ENCODE measurements at places on chromosomes 1 and 21.

- H3K27ac ChIP-seq: no peak overlapping the region
- H3K4me3 ChIP-seq: no peak overlapping the region
- no peaks in the 10 kb centered on the region for H3K36me3 ChIP-seq
- peaks cover 24% of the 10 kb centered on the region for H3K27me3 ChIP-seq
- H3K4me1 ChIP-seq: no peaks in the 10 kb centered on the region
- ATAC-seq: no peak
These were observed 256.4 kb downstream of the PRDM2 start for GRCh38 chr1:13956393-13956792.

GRCh38 chr21:45554477-45555175 lies 12.4 kb upstream of the SLC19A1 start:
- peak; percentile 77 for ATAC-seq
- peaks cover 3% of the 10 kb centered on the region for H3K27me3 ChIP-seq
- no peaks in the 10 kb centered on the region for H3K36me3 ChIP-seq
- H3K4me3 ChIP-seq: peak overlapping the region; percentile 98

GRCh38 chr1:245389873-245390272 lies 235.1 kb downstream of the KIF26B start:
- no peak overlapping the region for H3K27ac ChIP-seq
- H3K27me3 ChIP-seq: no peaks in the 10 kb centered on the region
- no peaks in the 10 kb centered on the region for H3K36me3 ChIP-seq
- no peak for ATAC-seq

DNA sequence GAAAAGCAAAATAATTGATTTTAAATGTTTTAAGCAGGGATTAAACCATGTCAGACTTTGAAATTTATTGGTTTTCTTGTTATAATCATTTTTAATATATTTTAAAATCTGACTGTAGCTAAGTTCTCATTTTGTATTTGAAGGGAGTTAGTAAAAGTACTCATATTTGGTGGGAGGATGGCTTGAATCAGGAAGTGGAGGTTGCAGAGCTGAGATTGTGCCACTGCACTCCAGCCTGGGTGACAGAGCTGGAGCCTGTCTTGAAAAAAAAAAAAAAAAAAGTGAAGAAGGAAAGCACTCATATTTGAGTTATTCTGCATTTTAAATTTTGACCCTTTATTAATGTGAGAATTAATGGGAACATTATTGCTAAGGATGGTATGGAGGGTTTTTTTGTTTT lies 106.0 kb downstream of the RABGAP1L start:
- H3K36me3 ChIP-seq: peaks cover 9% of the 10 kb centered on the region
- no peak for ATAC-seq
- H3K27me3 ChIP-seq: no peaks in the 10 kb centered on the region
- H3K4me1 ChIP-seq: no peaks in the 10 kb centered on the region
- no peak overlapping the region for H3K4me3 ChIP-seq
- no peak overlapping the region for H3K27ac ChIP-seq

DNA sequence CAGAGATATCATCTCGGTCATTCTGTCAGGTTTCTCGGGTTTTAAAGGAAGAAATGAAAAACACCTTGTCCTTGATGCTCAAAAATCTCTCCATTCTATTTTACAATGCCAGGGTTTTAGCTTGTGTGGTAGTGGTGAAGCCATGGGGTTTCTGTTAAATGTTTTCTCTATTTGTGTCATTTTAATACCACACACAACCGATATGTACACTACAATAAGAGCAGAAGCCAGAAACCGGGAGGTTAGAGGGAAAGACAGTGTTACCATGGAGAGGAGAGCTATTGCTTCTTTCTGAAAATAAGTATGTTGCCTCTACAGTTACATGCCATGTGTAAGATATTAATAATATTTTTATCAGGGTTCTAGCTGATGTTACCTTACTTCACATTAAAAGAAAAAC lies 2.8 kb downstream of the SLC35D1 start:
- H3K27ac ChIP-seq: no peak overlapping the region
- H3K4me1 ChIP-seq: peaks cover 20% of the 10 kb centered on the region
- ATAC-seq: no peak
- peaks cover 25% of the 10 kb centered on the region for H3K36me3 ChIP-seq
- H3K4me3 ChIP-seq: no peak overlapping the region

GRCh38 chr1:236516929-236517704 lies 6.7 kb upstream of the LGALS8 start:
- H3K27me3 ChIP-seq: no peaks in the 10 kb centered on the region
- no peak for ATAC-seq
- no peak overlapping the region for H3K27ac ChIP-seq
- no peaks in the 10 kb centered on the region for H3K4me1 ChIP-seq
- no peak overlapping the region for H3K4me3 ChIP-seq

DNA sequence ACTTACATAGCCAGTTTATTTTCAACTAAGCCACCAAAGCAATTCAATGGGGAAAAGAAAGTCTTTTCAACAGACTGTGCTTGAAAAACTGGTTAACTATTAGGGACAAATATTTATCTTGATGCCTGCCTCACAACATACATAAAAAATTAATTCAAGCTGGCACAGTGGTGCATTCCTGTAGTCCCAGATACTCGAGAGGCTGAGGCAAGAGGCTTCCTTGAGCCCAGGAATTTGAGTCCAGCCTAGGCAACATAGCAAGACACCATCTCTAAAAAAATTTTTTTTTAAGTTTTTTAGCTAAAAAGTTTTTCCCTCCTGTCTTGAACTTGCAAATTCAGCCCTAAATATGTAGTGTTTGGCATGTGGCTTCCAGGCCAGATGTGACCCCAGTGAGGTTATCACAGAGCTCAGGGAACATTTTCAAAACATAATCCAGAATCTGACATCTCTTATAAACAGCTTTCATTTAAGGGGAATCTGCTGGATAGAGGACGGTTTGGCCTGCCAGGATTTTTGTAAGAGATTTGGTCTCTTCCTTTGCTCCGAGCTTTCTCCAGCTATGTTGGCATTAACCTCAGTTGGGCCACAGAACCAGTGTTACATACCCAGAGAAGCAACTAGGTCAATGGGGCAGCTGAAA lies 46.4 kb downstream of the COL6A1 start:
- no peak for ATAC-seq
- H3K36me3 ChIP-seq: no peaks in the 10 kb centered on the region
- H3K27me3 ChIP-seq: peaks cover 9% of the 10 kb centered on the region
- H3K4me3 ChIP-seq: no peak overlapping the region
- no peaks in the 10 kb centered on the region for H3K4me1 ChIP-seq

DNA sequence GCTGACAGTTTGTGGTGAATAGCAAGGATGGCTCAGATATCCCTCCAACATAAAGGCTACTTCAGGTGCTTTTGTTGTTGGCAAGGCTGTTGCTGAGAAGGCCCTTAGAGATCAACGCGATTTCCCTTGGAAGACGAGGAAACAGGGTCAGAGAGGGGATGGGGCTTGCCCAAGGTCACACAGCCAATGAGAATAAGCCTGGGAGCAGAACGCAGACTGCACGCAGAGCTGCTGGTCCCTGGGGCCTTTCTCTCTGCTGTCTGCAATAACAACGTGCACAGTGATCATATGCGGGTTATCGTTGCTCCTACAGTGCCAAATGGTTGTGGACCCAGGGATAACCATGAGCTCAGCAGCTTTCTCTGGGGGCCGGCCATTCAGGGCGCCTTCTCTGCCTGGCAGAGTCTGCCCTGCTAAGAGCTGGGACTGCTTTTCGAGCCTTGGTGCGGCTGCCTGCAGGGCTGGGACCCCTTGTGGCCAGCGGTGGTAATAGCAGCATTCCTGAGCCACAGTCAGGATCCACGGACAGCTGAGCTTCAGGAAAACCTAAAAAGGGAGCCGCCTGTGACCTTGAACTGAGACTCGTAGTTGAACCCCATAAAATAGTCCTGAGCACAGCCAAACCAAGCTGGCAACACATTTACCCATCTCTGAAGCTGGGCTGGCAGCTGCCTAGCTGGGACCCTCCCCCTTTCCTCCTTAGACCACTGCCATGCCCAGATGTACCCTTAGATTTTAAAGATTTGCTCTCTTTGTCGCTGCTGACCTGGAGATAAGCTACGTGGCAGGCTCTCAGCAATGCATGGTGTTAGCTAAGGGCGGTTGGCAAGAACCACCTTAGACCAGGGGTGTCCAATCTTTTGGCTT lies 39.8 kb downstream of the HTR6 start:
- H3K27me3 ChIP-seq: no peaks in the 10 kb centered on the region
- no peak overlapping the region for H3K27ac ChIP-seq
- no peak overlapping the region for H3K4me3 ChIP-seq

DNA sequence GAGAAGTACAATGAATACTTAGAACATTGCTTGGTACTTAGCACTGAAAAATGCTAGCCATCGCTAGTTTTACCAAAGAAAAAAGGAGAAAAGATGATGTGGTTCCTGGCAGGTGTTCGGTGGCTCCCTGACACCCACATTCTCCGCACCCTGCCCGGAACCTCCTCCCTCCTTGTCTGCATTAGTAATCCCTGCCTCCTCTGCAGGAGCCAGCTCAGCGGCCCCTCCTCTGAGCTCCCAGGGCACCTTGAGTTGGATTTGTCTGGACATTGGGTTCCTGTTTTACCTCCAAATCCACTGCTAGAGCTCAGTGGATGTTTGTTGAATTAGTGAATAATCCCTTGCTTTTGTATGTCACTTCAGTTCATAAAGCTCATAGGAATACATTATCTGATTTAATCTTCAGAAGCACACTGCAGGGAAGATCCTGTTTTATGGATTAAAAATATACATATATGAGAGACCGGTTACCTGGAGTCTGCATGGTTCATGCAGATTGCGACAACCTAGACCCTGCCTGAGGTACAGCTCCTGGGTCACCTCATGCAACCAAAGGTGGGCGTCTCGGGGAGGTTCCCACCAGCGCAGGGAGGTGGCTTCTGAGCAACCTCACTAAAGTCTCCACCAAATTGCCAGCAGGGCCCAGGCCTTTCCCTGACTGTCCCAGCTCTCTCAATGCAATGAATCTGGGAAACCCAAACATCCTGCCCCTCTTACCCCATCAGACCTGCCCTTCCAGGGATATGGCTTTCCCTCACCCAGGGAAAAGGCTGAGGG lies 24.2 kb downstream of the PCAT6 start:
- no peaks in the 10 kb centered on the region for H3K36me3 ChIP-seq
- no peak overlapping the region for H3K4me3 ChIP-seq
- peak; percentile 12 for ATAC-seq
- peak overlapping the region; percentile 61 for H3K27ac ChIP-seq

- ATAC-seq: no peak
- no peak overlapping the region for H3K4me3 ChIP-seq
- no peak overlapping the region for H3K27ac ChIP-seq
- H3K27me3 ChIP-seq: peaks cover 10% of the 10 kb centered on the region
- no peaks in the 10 kb centered on the region for H3K4me1 ChIP-seq
These were observed 14.0 kb upstream of the LIN9 start for GRCh38 chr1:226322986-226323385.

DNA sequence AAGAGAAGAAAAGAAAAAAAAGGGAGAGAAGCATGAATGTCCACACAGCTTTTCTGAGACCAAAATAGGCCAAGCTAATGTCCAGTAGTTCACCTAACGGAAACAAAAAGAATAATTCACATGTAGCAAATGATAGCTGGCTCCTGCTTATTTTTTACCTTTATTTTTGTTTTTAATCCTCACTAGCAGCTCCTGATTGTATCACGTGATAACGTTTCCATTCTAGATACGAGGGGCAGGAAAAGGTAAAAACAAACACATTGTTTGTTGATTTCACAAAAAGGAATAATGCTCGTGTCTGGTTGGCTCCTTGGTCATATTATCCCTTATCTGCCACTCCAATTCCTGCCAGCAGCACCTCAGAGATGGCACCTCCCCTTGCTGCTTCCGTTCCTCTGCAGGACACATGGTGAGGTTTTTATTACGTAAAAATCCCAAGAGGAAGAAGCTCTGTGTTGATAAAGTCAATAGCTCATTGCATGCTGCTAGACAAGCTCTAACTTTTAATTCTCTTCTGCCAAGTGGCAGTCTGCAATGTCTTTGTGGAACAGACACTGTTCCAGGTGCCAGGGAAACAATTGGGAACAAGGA lies 201.7 kb downstream of the CRB1 start:
- H3K27me3 ChIP-seq: peaks cover 13% of the 10 kb centered on the region
- no peak overlapping the region for H3K4me3 ChIP-seq
- H3K27ac ChIP-seq: no peak overlapping the region
- no peaks in the 10 kb centered on the region for H3K36me3 ChIP-seq
- ATAC-seq: no peak
- peaks cover 6% of the 10 kb centered on the region for H3K4me1 ChIP-seq

GRCh38 chr21:33799378-33800090 lies 116.1 kb downstream of the ATP5PO start:
- no peaks in the 10 kb centered on the region for H3K27me3 ChIP-seq
- ATAC-seq: no peak

- H3K4me3 ChIP-seq: no peak overlapping the region
- H3K27ac ChIP-seq: no peak overlapping the region
- H3K36me3 ChIP-seq: no peaks in the 10 kb centered on the region
These were observed 14.1 kb upstream of the ACTL8 start for GRCh38 chr1:17741052-17741451.

DNA sequence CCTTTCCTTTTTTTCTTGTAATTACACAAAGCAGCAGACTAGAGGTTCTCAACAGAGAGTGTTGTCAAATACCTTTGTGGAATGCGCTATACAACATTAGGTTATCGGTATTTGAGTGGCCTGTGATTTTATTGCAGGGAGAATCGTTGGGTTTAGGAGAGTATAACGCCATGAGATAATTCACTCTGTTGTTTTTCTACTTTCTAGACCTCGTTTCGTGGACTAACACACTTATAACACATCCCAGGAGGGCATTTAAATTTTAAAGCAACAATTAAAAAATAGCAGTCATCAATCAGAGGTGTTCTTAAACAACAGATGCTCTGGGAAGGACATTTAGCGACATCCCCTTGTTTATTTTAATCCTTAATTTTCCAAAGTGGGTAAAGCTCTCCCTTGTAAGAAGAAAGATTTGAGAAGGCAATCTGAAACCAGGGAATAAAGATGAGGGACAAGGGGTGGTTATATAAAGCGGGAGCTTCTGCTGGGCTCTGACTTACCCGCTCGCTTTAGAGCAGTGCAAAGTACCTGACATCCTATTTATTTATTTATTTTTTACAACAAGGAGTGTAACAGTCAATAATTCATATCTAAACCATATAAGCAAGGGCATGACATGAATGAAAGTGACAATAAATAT lies 4.9 kb downstream of the PBX1 start:
- peaks cover 6% of the 10 kb centered on the region for H3K4me1 ChIP-seq
- ATAC-seq: no peak
- no peak overlapping the region for H3K4me3 ChIP-seq
- H3K27me3 ChIP-seq: peaks cover 24% of the 10 kb centered on the region
